Putamen (tissue), 1 donor: ENCODE measurements at places on chromosomes 4 and X.

- DNase-seq, result no peak
Observed at GRCh38 chr4:183434666-183435190, 9.7 kb upstream of the CDKN2AIP start.

DNA sequence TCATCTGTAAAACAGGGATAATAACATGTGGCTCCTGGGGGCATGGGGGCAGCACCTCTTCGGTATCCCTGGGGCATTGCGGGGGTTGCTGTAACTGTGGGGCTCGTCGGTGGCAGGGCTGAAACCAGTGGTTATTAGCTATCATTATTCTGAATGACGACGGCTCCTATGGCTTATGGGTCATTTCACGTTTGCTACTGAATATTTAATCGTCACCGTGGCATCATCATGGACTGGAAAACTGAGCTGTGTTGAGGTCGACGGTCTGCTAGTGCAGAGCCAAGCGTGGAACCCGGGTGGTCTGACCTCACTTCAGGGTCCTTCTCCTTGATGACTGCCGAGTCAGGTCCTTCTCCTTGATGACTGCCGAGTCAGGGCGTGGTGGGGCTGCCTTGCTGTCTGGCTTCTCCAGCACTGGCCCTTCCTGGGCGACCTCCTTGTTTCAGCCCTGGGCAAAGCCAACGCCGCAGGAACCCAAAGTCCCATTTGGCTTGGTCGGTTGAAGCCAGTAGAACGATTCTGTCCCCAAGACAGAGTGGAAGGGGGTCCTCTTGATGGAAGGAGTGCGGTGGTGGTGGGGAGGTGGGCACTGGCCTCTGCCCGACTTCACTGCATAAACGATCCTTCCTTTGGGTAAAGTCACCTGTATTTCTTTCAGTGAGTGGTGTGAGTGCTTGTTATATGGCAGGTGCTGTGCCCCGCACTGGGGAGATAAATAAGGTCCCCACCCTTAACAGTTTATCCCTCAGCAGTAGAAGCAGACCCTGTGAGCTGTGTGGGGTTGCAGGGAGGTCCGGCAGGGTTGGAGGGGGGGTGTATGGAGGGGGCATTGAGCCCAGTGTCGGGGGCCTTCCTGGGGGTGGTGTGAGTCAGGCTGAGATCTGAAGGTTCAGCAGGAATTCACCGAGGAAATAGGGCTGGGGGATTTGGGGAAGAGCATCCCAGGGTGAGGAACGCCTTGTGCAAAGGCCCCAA, 40.8 kb downstream of the PSAPL1 start:
- DNase-seq, result no peak

DNA sequence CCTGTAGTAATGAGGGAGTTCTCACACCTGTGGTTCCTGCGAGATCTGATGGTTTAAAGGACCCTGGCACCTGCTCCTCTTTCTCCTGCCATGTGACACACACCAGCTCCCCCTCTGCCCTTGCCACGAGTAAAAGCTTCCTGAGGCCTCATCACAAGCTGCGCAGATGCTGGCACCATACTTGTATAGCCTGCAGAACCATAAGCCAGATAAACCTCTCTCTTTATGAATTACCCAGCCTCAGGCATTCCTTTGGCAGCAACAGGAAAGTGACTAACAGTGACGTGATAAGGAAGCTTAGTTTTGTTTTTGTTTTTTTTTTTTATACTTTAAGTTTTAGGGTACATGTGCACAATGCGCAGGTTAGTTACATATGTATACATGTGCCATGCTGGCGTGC, 130.9 kb downstream of the AFAP1 start:
- no peak for DNase-seq

DNA sequence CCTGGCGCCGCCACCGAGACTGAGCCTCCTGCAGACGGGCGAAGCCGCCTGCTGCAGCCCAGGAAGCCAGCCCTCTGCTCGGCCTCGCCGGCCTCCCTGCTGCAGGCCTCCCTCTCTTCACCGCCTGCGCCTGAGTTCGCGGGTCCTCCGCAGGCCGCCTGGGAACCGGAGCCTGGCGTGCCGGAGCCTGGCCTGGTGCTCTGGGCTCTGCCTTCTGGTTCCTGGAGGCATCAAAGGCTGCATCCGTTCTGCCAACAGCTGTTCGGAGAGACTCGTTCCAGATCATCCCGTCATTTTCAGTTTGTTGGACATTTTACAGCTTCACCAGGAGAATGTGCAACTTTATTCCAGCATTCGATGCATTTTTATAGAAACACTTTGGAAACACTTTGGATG, 178.0 kb downstream of the DCLK2 start:
- no peak for DNase-seq

GRCh38 chr4:26819026-26819425, 41.6 kb upstream of the STIM2 start:
- DNase-seq, result no peak

GRCh38 chrX:69100478-69100877, 64.8 kb downstream of the PJA1 start:
- no peak for DNase-seq

DNA sequence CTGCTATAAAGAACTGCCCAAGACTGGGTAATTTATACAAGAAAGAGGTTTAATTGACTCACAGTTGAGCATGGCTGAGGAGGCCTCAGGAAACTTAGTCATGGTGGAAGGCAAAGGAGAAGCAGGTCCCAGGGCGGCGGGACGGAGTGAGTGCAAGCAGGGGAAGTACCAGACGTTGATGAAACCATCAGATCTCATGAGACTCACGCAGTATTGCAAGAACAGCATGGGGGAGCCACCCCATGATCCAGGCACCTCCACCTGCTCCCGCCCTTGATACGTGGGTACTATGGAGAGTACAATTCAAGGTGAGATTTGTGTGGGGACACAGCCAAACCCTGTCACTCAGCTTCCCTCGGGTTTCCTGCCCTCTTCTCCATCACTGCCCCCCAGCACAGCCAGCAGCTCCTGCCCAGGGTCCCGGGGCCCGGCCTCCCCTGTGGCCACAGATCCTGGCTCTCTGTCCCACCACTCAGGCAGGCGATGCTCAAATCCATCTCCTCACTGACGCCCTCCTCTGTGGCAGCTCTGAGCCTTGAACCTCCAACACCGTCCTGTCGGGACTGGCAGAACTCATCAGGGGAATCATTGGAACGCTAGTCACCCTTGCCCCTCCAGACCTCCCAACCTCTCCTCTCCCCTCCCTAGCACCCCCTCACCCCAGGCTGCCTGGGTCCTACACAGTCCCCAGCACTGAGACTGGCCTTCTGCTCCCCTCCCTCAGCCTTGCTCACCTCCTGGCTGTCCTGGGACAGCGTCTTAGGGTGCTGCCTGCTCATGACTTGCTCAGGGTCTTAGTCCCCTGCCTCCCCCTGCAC, 37.6 kb downstream of the FGFRL1 start:
- DNase-seq, result no peak

DNA sequence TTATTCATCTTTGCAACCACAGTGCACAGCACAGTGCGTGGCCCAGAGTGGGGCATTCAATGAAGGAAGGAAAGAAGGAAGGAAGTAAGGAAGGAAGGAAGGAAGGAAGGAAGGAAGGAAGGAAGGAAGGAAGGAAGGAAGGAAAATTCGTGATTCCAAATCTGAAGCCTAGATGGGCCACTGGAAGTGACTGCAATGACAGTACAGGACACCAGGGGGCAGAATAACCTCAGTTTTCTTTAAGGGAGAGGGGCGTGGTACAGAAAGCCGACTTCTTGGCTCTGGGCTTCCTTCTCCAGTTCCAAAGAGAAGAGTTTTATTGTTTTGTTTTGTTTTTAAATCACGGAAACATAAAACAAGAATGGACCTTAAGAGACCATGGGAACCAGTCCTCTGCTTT, 47.8 kb downstream of the APLN start:
- peak; percentile 43 for DNase-seq

DNA sequence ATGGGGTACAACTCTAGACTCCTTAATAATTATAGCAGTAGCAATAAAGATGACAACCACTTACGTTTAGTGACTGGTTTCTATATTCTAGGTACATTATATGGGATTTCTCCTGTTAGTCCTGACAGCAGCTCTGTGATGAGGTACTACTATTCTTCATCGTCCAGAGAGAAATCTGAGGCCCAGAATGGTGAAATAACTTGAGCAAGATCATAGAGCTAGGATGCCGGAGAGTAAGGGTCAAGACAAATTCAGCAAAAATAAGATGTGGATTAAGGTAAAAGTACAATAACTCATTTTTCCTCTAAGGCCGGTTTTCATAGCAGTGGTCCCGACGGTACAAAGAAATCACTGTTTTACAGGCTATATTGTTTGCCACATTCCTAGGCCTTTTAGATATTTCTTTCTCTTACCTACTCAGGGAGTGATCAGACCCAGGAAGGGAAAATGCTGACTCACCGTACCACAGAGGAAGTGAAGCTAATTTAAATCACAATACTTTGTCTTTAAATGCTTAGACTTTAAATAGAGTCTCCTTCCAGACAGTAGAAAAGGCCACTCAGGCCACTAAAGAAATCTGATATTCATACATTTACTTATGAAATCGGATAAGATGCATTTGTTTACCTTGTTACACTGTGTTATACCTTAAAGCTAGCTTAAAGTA, 2023.0 kb upstream of the AGA start:
- no peak for DNase-seq
